ENCODE measurements at places on chromosomes 7 and 10.

GRCh38 chr7:101572156-101572555 is 56.9 kb downstream of the MYL10 start:
- DNase-seq = no peak

- no peak for DNase-seq
Measured at GRCh38 chr7:128726737-128727072, 12.5 kb upstream of the CALU start.

DNA sequence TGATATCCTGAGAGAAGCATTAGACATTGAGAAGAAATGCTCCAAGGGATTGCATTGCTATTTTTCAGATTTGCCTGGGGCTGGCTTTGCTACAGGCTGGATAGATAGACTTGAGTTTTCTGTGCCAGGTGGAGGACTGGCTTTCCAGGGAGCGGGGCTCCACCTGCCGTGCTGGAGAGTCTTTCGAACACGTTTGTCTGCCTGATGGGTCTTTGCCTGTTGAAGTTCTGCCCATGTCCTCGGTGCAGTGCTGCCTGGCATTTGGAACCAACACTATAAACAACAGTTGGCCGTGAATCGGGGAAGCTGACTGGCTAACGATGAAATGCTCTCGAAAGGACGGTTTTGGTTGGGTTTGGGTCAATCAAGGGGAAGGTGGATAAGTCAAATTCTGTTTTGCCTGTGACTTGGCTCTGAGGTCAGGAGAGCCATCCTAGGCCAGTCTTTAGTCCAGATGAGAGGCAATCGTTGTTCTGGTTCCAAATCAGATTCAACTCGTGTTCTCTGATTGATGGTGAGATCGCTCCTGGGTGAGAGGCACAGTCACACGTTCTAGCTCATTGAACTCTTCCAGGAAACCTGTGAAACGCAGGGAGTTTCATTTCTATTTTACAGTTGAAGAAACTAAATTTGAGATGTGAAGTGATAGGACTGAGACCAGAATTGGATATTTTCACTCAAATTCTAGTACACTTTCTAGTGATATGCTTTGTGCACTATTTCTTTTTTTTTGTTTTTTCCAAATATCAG is 599.0 kb downstream of the TYW1 start:
- no peak for DNase-seq

DNA sequence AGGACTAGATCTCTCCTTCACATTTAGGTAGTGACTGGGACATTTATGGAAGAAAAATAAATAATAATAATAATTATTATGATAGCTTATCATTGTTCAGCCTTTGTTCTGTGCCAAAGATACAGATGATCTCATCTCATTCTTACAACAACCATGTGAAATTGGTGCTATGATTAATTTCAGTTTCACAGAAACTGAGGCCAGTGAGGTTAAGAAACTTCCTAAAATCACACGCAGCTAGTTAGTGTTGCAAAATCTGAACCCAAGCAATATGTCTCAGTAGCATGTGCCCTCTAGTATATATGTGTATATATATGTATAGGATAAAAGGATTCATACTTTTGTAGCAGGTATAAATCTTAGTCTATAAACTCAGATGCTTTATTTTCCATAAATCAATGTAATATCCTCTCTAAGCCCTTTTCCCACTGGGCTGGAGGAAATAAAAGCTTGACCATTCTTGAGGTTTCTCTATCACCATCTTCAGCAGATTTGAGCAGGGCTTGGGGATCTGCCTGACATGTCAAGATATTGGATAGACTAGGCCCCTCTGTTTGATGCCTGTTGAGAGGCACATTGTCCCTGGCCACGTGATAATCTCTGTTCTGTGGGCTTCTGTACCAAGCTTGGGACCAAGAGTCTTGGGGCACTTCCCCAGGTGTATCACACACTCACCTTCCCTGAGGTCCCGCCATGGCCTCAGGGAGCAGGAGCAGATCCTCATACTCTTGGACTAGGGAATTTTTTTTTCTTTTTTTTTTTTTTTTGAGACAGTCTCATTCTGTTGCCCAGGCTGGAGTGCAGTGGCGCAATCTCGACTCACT is 172.6 kb upstream of the NRP1 start:
- DNase-seq = peak; percentile 34

- peak; percentile 71 for DNase-seq
Measured at GRCh38 chr10:12685261-12686058, 316.1 kb downstream of the CCDC3 start.

- DNase-seq = no peak
Measured at GRCh38 chr10:58269782-58270290, 874 bp downstream of the CISD1 start.

DNA sequence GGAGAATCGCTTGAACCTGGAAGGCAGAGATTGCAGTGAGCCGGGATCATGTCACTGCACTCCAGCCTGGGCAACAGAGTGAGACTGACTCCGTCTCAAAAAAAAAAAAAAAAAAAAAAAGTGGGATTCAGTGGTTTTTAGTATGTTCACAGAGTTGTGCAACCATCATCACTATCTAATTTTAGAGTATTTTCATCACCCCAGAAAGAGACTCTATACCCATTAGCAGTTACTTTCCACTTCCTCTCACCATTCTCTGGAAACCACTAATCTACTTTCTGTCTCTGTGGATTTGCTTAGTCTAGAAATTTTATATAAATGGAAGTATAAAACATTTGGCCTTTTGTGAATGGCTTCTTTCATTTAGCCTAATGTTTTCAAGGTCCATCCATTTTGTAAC is 113.4 kb downstream of the ST7 start:
- no peak for DNase-seq

- DNase-seq = peak; percentile 83
Measured at GRCh38 chr7:130356876-130357611, 12.4 kb downstream of the CPA5 start.

DNA sequence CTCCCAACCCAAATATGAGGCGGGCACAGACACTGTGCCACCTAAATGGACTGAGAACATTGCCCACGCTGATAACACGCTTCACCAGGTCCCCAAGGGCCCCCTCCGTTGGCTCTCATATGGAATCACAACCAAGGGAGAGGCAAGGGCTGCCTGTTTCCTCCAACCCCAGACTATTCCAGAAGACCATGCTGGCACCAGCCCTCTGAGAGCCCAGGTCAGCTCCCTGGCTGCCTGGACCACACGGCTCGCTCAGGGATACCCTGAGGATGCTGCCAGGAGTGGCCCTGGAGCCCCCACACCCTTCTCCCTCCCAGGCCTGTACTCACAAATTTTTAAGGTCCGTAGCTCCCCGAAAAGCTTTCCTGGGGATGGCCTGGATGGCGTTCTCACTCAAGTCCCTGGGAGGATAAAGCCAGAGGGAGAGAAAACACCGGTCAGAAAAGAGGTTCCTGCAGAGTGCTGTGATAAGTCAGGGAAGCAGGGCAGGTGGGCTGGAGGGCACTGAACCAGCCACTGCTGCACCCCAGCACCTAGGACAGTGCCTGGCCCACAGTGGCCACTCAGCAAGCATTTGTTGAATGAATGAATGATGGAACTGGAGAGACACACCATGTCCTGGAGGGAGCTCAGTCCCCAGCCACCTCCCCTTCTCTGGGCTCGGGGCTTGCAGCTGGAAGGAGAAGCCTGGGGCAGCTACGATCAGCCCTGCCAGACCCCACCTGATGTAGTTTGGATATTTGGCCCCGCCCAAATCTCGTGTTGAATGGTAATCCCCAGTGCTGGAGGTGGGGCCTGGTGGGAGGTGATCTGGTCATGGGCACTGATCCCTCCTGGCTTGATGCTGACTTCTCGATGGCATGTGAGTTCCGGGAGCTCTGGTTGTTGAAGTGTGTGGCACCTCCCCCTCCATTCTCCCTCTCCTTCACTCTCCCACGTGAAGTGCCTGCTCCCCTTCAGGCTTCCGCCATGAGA is 119.8 kb downstream of the SLIT1 start:
- DNase-seq = no peak

- no peak for DNase-seq
Measured at GRCh38 chr10:1137499-1138163, 81.4 kb downstream of the WDR37 start.

DNA sequence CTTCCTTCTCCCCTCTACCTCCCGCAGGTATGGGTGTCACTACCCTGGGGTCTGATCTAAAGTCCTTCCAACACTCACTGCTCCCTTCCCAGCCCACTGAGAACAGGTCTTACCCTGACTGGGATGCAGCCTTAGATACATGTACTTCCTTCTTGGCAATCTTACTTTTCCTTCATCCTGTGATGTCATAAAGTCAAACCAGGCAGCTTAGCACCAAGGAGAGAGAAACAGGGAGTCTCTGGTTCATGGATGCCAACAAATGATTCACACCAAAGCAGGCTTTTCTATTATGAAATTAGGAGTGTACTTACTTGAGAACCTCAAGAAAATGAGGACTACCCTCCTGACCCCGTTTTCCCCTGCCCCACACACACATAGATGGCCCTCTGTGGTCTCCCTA is 111.0 kb upstream of the KMT2E start:
- DNase-seq = no peak

DNA sequence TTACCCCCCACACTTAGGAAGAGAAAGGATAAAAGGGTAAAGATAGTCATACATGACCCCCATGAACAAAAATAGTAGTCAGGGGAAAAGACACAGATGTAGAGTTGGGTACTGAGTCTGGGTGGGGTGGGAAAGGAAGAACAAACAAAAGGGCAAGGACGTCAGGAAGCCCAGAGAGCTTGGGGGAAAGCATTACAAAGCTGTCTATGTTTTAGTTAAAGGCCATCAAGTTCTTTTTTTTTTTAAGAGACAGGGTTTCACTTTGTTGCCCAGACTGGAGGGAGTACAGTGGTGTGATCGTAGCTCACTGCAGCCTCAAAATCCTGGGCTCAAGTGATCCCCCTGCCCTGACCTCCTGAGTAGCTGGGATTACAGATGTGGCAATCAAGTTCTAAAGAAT is 98.4 kb upstream of the PDLIM1 start:
- DNase-seq = no peak

DNA sequence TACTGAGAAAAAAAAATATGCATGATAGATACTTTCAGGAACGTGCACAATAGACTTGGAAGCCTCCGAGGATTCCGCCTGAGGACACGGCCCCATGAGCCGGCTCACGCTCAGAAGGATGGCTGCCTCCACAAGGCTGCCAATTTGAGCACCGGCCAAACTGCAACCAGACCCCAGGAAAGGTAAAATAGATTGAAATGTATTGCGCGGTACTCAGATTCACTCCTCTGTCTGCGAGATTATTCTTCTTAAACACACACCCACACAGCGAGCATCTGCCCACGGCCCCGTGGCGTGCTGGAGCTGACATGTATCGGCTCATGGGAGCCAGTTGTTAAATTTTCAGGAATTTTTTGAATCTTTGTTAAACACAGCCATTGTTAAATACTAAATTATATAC is 653.2 kb upstream of the MKI67 start:
- no peak for DNase-seq

- peak; percentile 71 for DNase-seq
Measured at GRCh38 chr10:93034426-93034825, 26.2 kb upstream of the CYP26C1 start.

DNA sequence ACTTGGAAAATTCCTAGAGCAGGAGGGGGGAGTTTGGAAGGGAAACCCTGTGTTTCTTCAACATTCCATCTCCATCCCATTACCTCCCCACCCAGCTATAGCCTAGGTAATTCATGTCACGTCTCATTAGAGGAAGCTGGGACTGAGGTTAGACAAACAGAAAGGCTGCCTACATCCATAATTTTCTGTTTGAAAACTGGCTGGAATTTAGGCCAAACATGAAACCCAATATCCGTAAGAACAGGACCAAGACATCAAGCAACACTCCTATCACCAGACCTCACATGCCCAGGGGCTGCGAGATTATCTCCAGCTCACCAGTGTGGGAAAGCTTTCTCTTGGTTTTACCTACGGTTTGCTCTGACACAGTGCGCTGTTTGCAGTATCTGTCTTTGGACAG is 316.3 kb downstream of the FRMD4A start:
- no peak for DNase-seq

DNA sequence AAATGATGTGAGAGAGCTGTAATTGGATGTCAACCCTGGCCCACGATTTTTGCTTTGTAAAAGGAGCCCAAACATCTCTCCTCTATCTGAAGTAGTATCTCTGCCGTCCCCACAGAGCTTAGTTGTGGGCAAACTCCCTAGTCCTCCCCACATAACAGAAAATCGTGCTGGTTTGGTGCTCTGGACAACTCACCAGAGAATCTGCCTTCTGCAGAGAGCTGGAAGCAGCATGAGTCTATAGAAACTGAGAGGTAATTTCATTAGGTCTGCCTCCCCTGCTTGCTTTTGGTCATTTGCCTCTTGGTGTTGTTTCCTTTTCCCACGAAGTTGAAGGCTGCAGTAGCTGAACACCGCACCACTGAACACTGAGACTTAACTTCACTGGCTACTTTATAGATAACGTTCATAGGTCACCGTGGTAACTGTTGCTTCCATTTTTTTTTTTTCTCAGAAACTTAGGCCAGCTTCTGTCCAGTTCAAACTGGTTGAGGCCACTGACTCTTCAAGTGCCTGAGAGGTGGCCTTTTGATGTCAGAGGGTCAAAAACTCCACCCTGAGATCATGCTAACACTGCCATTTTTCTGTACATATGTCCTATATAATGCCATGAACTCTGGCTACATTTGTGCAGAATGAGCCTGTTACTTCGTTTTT is 3.3 kb upstream of the CDCA7L start:
- DNase-seq = no peak

DNA sequence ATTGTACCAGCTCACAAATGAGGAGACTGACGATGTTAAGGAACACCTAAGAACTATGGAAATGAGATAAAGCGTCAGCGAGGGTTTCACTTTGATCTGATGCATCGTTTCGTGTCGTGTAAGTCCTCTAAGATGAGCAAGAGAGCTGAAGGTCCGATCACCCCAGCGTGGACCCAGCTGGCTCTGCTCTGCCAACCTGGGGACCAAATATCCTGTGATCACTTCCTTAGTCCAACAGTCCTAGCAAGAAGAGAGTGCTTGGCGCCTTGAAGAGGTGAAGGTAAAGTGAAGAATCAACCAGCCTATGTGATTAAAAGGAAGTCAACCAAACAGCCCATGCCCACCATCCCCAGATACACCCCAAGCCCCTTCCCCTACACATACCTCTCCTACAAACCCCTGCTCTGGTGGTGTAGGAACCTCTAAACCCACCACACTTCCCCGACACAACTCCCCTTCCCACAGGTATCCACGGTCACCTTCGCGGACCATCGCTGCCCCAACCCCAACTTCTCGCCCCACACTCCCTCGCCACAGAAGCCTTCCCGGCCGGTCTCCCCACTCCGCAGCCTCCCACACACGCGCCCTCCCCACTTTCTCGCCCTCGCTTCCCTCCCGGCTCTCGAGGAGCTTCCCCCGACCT is 722 bp downstream of the UPF2 start:
- DNase-seq = peak; percentile 62

DNA sequence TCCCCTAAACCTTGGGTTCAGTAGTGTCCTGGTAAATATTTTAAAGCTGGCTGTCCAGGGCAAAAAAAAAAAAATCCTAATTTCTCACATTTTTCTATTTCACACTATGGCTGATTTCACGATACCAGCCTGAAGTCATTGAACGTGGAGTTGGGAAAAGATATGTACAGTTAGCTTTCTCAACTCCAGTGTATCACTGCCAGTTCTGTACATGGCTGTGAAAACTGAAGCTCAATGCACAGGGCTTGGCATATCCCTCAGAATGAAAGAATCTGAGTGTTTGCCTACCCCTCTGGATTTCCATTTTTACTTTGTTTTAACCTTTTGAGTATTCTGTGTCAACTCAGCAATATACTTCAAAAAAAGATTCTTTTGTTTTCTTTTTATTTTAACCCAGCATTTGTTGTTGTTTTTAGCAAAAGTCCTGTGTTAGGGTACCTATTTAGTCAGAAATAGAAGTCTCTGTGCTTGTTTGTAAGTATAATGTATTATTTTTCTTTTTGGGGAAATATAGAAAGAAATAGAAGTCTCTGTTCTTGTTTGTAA is 274.5 kb downstream of the ADK start:
- no peak for DNase-seq

- no peak for DNase-seq
Measured at GRCh38 chr10:48209241-48209640, 65.3 kb downstream of the FRMPD2 start.

Measured in adipocyte (in vitro differentiated cells).